Activated CD4-positive, alpha-beta T cell treated with anti-CD3 and anti-CD28 coated beads, Interleukin-10, Interleukin-2, amounts not matched to agents 100 ng/mL and 50 ng/mL, durations not matched to agents 16 hours and 8 hours (primary cell): ENCODE measurements at places on chromosomes 7 and 10.

DNA sequence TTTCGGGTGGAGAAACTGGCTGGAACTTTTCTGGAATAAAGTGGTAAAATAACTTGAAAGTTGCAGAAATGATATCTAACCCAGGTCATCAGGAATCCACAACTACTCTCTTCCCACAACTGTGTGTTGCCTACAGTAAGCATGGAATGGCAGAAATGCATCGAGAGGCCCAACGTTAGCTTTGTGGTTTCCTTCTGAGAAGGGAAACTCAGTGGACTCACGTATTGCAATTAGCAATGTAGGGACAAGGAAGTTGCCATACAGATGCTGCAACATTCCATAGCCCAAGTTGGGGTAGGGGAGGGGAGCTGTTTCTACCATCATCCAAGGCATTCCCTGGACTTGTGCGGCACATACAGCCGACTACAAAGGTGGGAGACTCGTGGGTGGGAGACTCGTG, 1.9 kb downstream of the PON1 start:
- no peak for DNase-seq

DNA sequence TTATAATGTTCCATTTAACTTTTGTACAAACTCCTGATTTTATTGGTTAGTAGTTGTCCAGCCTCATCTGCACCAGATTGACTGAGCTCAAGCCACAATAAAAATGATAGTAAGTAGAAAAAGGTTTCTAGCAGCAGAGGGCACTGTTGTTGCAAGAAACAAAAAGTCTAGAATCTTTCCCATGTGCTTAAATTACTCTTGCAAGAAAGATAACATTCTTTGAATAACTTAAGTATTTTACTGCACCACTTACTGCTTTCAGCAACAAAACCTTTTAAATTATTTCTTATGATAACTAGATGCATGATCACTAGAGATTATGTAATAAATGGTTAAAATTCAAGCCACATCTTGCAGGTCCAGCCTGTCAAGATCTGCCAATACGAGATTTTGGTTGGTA, 27.0 kb downstream of the LMOD2 start:
- DNase-seq = peak; percentile 50

DNA sequence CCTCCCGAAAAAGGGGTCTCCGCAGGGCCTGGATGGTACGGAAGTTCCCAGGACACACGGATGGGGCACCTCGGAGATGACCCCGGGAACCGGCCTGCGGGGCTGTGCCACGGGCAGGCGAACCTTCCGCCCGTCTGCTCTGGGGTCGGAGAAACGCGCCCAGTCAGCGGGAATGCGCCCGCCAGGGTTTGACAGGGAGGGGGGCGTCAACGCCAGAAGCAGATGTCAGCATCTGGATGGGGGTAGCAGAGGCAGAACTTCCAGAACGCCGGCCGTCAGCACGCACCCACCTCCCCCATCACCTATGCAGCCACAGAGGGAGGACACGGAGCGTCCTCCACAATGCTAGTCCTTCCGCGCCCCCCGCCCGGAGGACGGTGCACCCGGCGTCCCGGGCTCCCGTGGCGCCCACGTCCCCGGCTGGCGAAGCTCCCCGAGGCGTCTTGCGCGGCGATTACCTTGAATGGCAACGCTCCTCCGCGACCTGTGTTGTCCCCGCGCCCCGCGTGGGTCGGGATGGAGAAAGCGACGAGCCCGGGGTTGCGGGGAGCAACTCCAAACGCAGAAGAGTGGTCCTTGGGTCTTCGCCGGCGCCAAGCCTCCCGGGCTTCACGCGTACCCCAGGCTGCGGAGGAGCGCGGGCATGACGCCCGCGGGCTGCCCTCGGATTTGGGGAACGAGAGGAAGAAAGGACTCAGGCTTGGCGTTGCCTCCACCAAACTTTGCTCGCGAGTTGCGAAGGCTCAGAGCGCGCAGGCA, 561 bp downstream of the FGFR2 start:
- DNase-seq = no peak

- DNase-seq = no peak
These were observed 6.2 kb upstream of the TRIP6 start for GRCh38 chr7:100860702-100861615.
